ENCODE measurements at places on chromosomes 7 and 10. TPM values are rescaled to one million over a fixed set of nuclear protein-coding genes. Genes with fewer than 3 reads are reported as not detected.

GRCh38 chr10:21330628-21331020 is 194.9 kb downstream of the SKIDA1 start:
- no peak for DNase-seq

GRCh38 chr7:25028370-25029021 is 48.5 kb upstream of the OSBPL3 start:
- DNase-seq: no peak

DNA sequence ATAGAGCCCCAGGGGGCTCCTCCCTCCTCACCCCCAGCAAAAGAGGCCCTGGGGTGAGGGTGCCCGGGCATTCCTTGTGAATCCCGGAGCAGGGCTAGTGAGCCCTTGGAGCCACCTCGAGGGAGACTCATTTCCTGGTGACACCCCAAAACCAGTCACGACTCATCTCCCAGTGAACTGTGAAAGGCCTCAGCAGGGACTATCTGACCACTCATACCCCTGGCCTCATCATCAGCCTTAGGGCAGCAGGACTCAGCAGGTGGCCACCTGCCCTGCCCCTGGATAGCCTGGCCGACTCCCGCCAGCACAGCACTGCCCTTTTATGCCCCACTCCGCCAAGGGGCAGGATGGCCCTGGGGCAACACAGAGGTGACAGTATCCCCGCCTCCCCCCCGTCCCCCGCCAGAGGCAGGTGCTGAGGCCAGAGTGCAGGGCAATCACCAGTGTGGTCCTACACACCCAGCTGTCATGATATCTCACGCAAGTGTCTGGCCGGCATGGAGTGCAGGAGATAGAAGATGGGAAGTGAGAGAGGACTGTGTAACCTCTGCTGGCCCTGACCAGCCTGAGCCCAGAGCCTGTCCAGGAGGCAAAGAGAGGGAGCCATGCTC is 3.2 kb downstream of the SNCG start:
- no peak for DNase-seq

DNA sequence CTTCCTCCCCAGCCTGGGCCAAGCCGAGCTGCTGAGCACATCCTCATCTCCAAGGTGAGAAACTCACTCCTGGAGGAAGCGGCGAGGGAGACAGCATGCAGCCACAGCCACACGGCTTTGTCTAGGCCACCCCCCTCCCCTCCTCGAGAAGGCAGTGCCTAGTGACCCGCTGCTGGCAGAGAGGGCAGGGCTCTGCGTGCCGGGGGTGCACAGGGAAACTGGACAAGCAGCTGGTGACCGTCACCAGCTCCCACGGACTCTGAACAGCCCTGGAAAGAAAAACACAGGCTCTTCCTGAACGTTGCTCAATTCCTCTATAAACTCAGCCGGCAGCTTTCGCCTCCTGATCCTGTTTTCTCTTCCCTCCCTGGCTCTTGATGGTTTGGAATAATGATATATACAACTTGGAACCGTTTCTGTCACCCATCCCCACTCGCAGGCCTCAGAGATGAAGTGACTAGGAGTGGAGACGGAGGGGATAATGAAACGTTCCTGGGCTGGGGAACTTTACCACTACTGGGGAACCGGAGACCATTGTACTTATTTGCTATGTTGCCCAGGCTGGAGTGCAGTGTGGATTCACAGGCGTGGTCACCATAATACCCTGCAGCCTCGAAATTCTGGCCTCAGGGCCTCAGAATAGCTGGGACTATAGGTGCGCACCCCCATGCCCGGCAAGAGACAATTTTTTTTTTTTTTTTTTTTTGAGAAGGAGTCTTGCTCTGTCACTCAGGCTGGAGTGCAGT is 19.3 kb downstream of the PAPOLB start:
- DNase-seq: no peak

DNA sequence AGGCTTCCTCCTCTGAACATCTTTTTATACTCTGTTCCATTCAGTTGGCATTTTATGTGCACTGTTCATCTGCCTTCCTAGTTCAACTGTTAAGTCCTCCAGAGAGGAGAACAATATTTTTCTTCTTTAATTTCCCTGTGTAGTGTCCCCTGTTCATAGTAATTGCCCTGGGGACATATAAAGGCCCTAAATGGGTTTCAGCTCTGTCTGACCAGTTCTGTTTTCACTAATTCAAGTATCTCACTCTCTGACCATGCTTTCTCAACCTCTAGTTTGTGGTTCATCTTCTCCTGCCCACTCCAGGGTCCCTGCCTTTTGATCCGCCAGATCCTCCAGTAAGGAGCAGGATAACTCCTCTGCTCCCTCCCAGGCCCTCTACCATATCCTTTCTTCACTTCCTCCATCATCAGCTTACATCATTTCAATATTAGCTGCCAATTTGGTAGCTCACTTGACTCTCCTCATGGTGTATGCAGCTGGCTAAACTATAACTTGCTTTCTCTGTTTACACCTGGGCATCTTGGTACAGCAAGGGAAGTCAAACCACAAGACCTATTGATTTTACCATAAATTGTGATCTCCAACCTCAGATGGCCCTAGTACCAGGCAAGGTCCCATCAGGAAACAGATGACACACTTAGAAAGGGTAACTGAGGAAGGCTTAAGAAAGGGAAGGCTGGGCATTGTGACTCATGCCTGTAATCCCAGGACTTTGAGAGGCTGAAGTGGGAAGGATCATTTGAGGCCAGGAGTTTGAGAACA is 17.7 kb upstream of the C10orf67 start:
- DNase-seq: no peak

DNA sequence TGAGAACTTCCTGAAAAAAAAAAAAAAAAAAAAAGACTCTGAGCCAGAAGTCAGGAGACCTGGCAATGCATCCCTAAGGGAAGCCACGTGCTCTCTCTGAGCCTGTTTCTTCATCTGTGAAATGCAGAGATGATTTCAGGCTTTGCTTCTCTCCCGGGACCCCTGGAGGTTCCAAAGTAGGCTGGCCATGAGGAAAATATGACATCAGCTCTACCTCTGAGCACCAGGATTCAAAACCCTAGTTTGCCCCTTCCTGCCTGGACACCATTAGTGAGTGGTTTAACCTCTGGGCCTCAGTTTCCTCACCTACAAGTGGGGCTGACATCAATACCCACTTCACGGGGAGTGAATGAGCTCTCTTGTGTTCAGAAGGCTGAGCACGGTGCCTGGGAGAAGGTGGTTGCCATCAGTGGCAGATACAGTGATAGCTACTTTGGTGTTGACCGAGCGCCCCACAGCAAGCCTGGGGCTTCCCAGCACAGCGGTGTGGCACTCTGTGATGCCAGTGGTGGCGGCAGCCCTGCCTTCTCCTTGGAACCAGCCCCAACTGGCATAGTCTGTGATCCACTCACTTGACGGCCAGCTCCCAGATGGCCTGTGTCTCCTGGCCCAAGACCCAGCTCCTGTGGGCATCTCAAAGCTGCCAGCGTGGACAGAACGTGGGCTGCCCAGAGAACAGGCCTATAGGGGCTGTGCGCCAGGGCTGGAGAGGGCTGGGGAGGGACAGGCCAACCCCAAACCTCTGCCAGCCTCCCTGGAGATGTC is 153.1 kb upstream of the UNC5B start:
- DNase-seq: no peak

DNA sequence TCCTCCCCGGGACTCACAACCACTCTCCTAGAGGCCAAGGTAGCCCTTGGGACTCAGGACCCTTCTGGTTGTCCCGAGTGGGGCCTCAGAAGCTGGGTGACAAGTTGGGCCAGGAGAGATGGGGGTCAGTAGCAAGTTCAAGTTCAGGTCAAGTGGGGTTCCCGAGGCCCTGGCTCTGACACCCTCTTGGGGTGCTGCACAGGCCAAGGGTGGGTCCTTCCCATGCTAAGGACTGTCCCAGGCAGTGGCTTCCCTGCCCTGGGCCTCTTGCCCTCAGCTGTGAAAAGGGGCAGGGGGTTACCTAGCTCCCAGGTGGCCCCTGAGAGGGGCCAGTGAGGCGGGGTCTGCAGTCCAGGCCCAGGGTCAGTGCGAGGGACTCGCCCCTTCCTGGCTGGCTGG is 115.4 kb upstream of the TNRC18 start:
- DNase-seq: no peak

GRCh38 chr7:138527746-138528223 is 67.7 kb downstream of the TRIM24 start:
- no peak for DNase-seq

- DNase-seq: peak; percentile 53
These were observed at the start of gene IL6 for GRCh38 chr7:22726907-22727713. Gene IL6, plus strand, starts transcription at chr7:22727200. Its CDS starts 63 bp downstream, at chr7:22727263.

GRCh38 chr10:13712837-13713581 is 126.2 kb downstream of the PRPF18 start:
- DNase-seq: no peak

DNA sequence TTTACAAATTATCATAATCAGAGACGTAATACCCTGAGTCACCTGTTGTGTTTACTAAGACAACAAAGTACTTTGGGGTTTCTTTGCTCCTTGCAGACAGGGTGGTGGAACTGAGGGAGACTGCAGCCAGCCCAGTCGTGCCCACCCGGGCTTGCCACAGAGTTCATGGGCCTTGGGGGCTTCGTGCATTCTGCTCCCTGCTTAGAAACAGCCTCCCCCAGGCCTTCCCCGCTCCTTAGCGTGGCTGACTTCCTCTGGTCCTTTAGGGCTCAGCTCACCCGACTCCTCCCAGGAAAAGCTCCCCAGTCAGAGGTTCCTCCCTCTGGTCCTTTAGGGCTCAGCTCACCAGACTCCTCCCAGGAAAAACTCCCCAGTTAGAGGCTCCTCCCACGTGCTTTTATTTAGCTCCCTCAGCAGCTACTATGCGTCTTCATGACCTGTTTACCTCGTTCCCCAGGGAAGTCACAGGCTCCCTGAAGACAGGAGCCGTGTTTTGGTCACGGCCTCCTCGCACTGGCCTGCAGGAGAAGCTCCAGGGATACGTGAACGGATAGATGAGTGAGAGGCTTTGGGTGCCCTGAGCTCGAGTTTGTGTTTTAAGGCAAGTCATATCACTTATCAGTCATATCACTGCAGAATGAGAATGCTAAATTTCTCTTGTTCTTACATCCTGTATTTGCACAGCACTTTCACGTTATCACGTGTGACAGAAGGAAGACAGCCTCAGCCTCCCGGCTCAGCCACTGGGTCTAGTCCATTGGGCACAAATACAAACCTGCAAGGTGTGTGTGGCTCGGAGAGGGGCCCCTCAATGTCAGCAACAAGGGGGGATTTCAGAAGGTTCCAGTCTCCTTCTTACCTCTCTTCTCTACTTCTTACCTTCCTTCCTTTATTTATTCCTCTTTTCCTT is 52.7 kb upstream of the VIPR2 start:
- DNase-seq: no peak

GRCh38 chr10:30238836-30239235 is 110.2 kb downstream of the MTPAP start:
- no peak for DNase-seq

- no peak for DNase-seq
These were observed 92.7 kb upstream of the GPR26 start for GRCh38 chr10:123573236-123574108.

The CNPY1 gene
- not detected for total RNA-seq

The DYNC1I1 gene
- total RNA-seq: 133 TPM

The KDM7A gene
- total RNA-seq: 11.7 TPM

The OR2A7 gene
- not detected for total RNA-seq

The SEMA3D gene
- total RNA-seq: 10.9 TPM

The CPA2 gene
- total RNA-seq: 0.88 TPM

All from dorsolateral prefrontal cortex (tissue), 122 donors.